Activated B cell treated with CpG ODN at 0.5 μM for 24 hours (primary cell): ENCODE measurements at places on chromosomes 12 and 14. TPM values are rescaled to one million over a fixed set of nuclear protein-coding genes. Genes with fewer than 3 reads are reported as not detected.

The CCDC184 gene
- total RNA-seq: 0.18 and 0.29 TPM in 2 replicates

The ERBB3 gene
- not detected in 2 replicates for total RNA-seq

The LMO3 gene
- not detected in 2 replicates for total RNA-seq

The MBD6 gene
- total RNA-seq: 96.0 and 105 TPM in 2 replicates

DNA sequence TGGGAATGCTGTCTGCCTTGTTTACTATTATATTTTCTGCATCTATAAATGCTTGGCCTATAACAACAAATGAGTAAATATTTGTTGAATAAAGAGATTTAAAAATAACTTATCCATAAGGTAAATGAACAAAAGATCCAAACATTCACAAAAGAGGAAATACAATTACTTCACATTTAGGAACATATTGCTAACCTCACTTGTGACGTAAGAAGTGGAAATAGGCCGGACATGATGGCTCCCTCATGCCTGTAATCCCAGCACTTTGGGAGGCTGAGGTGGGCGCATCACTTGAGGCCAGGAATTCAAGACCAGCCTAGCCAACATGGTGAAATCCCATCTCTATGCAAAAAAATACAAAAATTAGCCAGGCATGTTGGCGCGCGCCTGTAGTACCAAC lies 25.7 kb upstream of the CKAP4 start:
- DNase-seq: no peak

GRCh38 chr12:57738661-57739237 lies at the start of gene AGAP2:
Gene AGAP2, minus strand, starts transcription at chr12:57738742. Its CDS starts 496 bp downstream, at chr12:57738246.
- DNase-seq: no peak

DNA sequence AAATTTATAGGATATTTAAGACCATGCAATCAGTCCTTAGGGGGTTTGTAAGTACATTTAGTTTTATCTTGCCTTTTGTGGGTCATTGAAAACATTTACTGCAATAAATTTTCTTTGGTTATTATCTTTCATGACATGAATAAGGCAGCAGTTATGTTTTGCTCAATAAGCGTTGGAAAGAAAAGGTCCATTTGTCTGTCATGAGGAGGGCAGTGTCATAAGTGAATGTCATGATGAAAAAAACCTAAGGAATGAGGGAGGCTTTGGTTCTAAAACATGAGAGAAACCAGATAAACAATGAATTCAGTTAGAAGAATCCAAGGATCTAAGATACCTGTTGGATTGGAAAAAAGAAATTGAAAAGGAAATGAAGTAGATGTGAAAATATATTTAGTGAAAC lies 209.4 kb downstream of the NAV3 start:
- no peak for DNase-seq
